ENCODE measurements at places on chromosomes 1 and 21.
A peak's percentile ranks its signal among the peaks of the same experiment; 100 is the strongest.

GRCh38 chr1:75796376-75797272 lies at the start of gene MSH4:
Gene MSH4 (plus strand): TSS chr1:75796882. CDS start chr1:75796986, 104 bp downstream.
- no peak for DNase-seq

- DNase-seq, result no peak
These were observed 204.3 kb downstream of the SMYD3 start for GRCh38 chr1:246302711-246303317.

GRCh38 chr21:32070676-32071330 lies 198.0 kb downstream of the HUNK start:
- DNase-seq, result no peak

GRCh38 chr1:200945111-200945510 lies 50.4 kb downstream of the INAVA start:
- DNase-seq, result no peak

GRCh38 chr1:97833881-97834280 lies 87.0 kb downstream of the DPYD start:
- DNase-seq, result no peak

DNA sequence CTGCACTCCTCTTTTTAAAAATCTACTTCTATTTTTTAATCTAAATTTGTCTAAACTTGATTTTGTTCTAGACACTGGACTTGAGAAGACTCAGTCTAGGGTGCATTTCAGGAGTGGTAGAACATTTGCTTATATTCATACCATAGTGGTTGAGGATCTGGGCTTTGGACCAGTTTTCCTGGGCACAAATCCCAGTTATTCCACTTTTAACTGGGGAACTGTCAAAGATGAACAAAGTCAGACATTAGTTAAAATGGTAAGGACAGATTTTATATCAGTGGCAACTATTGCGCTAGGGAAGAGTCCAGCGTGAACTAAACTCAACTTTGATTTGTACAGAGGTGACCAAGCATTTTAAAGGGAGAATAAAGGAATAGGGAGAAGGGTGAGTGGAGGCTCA lies 102.4 kb downstream of the FMN2 start:
- no peak for DNase-seq

DNA sequence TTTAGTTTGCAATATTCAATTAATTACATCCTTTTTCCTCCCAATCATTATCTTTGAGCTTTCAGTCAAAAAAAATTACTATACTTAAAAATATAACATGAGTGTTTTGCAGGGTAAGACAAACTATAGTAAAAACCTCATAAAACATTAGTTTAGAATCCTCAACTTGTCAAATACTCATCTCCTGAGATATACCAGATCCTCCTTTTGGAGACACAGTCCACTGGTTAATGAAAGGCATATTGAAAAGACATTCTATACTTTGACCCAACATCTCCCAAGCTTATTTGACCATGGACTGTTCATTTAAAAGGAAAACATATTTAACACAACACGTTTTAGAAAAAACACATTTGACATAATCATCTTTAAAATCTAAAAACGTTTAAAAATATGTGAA lies 52.8 kb downstream of the NRIP1 start:
- DNase-seq, result no peak

DNA sequence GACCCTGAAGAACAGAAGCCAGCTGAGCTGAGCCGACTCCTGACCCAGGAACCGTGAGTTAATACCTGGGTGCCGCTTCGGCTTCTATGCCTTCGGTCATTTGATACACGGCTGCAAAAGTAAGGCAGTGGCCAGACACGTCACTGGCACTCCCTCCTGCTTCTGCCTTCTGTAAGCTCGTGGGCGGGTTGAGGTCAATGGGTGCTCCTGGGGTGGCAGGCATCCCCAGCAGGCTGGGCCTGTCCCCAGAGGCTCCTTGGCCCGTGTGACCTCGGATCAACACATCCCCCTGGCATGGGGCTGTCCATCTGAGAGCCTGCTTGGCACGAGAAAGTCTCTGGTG lies 35.7 kb upstream of the COL6A1 start:
- no peak for DNase-seq

- DNase-seq, result no peak
These were observed 1.5 kb downstream of the GSTM2 start for GRCh38 chr1:109669246-109669948.

DNA sequence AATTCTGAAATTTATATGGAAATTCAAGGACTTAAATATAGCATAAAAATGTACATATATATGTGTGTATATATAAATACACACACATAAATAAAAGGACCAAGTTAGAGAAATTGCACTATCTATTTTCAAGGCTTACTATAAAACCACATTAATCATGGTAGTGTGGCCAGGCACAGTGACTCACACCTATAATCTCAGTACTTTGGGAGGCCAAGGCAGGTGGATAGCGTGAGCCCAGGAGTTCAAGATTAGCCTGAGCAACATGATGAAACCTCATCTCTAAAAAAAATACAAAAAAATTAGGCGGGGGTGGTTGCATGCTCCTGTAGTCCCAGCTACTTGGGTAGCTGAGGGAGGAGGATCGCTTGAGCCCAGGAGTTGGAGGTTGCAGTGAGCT lies 171.4 kb upstream of the GORAB start:
- no peak for DNase-seq

DNA sequence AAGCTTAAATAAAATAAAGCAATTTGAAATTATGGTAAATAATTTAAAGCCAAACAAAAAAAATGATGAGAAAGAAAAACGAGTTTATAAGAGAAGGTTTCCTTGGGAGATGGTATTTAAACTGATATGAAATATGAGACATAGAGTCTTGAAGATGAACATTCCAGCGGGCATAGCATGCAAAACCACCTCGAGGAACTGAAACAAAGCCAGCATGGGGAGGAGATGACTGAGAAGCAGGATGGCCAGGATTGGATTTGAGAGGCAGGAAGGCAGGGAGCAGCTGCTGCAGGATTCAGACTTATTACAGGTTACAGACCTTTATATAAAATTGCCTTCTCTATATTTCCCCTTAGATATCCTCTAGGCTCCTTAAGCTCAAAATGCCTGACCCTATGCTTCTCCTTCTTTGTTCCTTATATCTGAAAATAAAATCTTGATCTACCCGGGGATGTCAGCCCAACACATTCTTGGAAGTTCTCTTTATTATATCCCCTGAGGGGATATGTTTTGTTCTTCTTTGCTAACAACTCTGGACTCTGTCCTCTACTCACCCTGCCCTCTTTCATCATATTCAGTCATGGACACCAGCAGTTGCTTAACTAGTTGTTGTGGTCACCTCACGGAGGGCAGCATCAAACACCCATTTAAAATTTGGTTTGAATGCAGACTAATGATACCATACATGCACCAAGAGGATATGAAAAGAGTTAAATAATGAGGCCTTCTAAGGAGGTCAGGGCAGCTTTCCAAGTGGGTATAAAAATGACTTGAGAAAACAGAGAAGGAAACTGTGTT lies 719.1 kb upstream of the B3GALT2 start:
- no peak for DNase-seq

DNA sequence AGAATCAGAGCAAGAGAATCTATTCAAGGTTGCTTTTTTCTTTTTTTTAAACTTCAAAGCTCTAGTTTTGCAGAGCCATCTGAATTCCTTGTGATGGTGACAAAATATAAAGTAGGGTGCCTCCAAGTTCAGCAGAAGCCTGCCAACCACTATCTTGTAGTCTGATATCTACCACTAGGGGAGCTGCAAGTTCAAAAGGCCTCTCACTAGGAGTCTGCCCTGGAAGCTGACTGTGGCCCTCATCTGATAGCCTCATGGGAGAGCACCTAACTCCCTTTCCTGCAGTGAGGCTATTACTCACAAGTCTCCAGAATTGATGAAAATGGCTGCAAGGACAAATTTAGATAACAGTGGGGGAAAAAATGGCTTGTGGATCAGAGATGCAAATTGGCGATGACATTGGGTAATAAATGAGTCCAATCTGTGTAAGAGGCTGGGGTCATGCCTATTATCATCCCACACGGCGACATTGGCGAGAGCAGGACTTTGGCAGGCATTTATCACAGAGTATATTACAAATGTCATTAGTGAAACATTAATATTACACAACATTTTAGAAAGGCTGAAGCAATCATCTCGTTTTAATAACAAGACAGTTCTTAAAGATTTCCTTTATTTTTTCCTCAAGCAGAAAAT lies 10.7 kb upstream of the ZP4 start:
- peak; percentile 41 for DNase-seq

- no peak for DNase-seq
These were observed 578 bp upstream of the SESN2 start for GRCh38 chr1:28258628-28259251.

GRCh38 chr1:27388337-27389005 lies 4.0 kb upstream of the GPR3 start:
- peak; percentile 81 for DNase-seq

DNA sequence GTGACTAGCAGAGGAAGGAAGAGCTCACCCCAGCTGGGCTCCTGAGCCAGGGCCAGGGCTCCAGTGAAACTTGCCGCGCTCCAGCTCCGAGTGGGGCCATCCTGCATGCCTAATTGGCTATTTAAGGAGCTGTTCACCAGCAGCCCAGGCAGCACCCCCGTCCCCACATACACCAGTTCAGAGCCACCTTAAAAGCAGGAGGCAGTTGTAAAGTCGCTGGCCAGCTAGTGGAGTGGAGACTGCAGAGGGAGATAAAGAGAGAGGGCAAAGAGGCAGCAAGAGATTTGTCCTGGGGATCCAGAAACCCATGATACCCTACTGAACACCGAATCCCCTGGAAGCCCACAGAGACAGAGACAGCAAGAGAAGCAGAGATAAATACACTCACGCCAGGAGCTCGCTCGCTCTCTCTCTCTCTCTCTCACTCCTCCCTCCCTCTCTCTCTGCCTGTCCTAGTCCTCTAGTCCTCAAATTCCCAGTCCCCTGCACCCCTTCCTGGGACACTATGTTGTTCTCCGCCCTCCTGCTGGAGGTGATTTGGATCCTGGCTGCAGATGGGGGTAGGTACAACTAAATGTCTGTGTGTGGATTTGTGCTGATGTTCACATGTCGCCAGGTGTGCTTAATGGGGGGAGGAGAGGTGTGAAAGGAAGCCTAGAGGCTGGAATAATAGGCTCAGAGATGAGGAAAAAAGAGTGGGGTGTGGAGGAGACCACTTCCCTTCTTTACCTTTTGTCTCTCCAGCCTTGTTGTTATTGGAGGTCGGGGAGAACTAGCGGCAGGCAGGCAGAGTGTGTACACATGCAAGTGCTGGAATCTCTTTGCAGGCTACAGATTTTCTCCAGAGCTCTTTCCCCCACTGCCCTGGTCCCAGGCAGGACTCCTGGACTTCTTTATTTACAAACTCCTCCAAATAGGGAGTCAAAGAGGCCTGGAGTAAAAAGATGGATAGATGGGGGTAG lies at the start of gene CA14:
CA14 (plus strand) TSS at position 151 of the 962 bp plus-strand sequence; CDS start at position 506, 355 bp downstream.
- DNase-seq, result no peak

DNA sequence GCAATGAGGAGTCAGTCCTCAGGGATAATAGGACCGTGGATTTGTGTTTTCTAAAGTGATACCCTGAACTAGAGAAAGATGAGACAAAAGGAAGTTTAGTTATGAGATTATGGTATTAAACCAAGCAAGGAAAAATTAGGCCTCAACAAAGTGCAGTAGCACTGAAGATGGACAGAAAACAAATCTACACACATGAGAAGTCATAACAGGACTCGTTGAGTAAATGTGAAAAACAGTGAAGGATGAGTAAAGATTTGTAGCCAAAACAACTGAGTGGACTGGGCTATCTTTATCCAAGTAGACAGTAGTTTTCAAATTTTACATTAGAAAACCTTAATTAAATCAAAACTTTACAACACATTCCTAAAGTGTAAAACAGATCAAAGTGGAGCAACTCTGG lies 15.0 kb downstream of the EPRS1 start:
- DNase-seq, result no peak

DNA sequence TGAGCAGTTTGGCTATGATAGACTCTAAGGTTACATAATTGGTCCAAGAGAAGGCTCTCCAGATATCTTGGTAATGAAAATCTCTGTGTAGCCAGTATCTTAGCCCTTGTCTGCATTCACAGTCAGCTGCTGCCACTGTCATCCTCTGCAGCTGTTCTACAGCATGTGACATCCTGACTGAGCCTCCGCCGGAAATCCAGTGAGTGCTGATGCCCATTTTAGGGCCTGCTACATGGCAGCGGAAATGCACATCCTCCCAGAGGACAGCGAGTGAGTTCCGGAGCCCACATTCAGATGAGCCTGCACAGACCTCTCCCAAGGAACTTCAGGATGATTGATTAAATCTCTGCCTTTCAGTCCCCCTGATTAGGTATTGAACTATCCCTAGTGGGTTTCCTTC lies 237.1 kb downstream of the HHIPL2 start:
- no peak for DNase-seq

DNA sequence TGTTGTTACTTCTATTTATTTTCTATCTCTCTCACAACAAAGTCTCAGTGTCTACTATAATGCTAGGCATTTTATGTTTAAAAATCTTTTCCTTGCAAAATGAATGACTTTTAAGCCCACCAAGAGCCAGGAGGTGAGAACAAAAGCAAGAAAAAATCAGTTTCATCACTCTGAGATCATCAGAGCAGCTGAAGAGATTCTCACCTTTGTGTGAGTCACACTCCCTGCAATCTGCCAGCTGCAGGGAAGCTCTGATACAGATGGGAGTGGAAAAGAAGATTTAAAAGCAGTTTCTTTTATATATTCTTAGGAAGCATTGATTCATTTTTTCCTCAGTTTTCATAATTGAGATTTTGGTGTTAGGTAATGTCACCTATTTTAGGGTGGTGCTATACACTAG lies 107.6 kb downstream of the LHX9 start:
- no peak for DNase-seq

GRCh38 chr1:154306151-154306550 lies 14.7 kb upstream of the AQP10 start:
- no peak for DNase-seq

DNA sequence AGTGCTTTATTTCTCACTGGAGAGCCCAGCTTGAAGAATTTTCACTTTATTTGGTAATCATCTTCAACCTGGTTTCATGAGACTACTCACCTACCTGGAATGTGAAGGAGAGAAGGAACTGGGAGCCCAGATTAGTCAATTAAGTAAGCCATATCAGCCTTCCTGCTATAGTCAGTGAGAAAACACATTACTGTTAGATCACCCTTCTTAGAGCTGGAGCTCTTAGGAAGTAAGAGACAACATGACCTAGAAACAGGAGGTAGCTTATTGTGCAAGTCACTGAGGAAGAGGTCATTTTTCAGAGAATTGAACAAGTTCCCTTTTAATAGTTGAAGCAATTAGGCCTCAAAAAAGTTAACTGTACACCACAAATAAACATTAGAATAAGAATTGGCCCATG lies 49.2 kb upstream of the TEKT2 start:
- DNase-seq, result no peak

- DNase-seq, result no peak
These were observed 1.4 kb downstream of the LAPTM5 start for GRCh38 chr1:30756206-30756544.

Data from HAP-1 (cell line).